ENCODE measurements at places on chromosomes 5 and 9. TPM values are rescaled to one million over a fixed set of nuclear protein-coding genes. Genes with fewer than 3 reads are reported as not detected.

Gene FBP2
- not detected for total RNA-seq

- DNase-seq = no peak
Observed at GRCh38 chr9:135258461-135258860, 171.0 kb downstream of the OLFM1 start.

DNA sequence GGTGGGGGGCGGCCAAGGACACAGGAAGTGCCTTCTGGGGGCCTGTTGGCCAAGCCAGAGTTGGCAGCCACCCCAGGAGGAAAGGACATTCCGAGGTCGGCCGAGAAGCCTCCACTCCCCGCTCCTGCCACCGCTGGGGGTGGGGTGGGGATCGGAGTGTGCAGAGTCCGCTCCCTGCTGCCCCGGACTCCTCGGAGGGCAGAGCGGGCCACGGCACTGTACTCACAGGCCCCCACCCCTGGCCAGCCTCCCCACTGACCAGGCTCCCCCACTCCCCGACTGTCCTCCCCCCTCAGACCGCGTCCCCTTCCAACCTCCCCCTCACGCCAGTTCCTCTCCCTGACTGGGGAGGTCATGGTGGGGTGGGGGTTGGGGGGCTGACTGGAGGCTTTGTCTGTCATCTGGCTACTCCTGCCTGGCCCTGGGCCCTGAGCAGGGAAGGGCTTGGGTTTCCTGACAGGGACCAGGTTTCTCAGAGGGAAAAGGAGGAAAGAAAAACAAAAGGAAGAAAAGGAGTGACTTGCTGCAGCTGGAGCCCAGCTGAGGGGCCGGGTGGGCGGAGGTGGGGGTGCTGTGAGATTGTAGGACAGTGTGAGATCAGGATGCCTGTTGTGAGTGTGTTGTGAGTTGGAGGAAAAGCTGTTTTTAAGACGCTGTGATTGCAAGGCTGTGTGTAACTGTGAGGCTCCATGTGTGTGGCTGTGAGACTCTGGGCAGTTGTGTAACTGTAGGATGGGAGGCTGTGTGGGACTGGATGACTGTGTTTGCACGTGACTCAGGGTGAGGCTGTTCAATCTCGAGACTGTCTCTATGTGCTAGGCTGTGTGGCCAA lies 29.7 kb downstream of the CNTFR start:
- DNase-seq = no peak

GRCh38 chr5:67681703-67682102 lies 485.1 kb upstream of the CD180 start:
- no peak for DNase-seq

- DNase-seq = no peak
Observed at GRCh38 chr9:107112707-107113243, 170.3 kb upstream of the RAD23B start.

All from Karpas-422 (cell line).